AG08395 (cell line): ENCODE measurements at places on chromosomes 6 and 20.
A peak's percentile ranks its signal among the peaks of the same experiment; 100 is the strongest.

DNA sequence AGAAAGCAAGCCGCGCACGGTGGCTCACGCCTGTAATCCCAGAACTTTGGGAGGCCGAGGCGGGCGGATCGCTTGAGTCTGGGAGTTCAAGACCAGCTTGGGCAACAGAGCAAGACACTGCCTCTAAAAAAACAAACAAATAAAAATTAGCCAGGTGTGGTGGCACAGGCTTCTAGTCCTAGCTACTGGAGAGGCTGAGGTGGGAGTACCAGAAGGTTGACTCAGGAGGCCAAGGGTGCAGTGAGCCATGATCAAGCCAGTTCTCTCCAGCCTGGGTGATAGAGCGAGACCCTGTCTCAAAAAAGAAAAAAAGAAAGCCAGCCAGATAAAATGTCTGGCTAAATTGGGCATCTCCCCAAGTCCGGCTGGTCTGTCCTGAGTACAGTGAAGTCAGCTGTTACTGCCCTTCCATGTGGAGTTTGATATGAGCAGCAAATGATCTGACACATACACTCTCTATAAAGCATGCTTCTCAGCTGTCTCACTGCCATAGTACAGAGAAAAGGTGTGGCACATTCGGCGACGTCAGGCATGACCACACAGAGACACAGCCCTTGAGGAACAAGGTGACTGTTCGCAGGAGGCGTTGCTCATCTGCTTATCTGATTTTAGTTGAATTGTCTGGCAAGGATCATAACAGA lies 13.0 kb downstream of the CD83 start:
- DNase-seq, result no peak

DNA sequence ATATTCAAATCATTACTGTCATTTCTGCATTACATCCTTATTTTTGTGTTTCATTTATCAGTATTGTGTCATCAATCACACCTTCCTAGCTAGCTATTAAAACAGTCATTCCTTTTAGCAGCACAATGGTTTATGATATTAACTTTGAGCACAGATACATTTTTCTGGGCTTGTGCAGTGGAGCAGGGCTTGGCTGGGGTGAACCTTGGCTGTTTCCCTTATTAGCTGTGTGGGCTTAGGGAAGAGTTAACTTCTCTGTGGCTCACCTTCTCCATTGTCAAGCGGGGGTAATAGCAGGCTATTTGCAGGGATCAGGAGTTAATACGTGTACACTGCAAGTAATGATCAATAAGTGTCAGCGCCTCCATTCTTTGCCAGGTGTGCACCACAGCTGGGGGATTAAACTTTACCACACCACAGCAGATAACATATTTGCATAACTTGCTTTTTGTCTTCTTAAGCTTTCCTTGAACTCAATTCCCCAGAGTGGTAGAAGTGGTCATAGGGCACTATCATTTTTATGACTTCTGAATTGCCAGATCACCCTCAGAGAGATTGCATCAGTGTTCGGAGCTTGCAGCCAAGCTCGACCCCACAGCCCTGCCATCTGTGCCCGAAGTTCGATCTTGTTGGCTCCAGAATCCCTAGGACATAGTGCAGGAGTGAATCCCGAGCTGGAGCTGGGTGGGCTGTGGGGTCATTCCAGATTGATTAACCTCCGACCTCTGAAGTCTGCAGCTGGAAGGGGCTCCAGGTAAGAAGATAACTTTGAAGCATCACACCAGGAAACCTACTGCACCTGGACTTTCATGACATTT lies 1.5 kb upstream of the PYGB start:
- DNase-seq, result no peak

- peak; percentile 76 for DNase-seq
Measured at GRCh38 chr20:49541733-49542513, 26.0 kb downstream of the PTGIS start.

DNA sequence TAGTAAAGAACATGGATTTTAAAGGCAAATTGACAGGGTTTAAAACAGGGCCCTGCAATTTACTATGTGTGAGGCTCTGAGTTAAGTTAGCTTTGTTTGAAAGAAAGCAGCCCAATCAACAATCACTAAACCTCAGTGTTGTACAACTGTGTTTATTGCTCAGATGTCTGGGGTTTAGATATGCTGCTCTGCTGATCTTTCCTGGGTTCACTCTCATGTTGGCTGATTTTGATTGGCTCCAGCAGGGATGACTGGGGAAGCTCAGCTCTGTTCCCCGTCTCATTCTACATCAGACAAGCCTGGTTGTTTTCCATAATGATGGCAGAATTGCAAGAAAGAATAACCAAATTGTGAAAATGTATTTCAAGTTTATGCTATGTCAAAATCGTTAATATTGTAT lies 10.9 kb downstream of the C6orf58 start:
- no peak for DNase-seq

DNA sequence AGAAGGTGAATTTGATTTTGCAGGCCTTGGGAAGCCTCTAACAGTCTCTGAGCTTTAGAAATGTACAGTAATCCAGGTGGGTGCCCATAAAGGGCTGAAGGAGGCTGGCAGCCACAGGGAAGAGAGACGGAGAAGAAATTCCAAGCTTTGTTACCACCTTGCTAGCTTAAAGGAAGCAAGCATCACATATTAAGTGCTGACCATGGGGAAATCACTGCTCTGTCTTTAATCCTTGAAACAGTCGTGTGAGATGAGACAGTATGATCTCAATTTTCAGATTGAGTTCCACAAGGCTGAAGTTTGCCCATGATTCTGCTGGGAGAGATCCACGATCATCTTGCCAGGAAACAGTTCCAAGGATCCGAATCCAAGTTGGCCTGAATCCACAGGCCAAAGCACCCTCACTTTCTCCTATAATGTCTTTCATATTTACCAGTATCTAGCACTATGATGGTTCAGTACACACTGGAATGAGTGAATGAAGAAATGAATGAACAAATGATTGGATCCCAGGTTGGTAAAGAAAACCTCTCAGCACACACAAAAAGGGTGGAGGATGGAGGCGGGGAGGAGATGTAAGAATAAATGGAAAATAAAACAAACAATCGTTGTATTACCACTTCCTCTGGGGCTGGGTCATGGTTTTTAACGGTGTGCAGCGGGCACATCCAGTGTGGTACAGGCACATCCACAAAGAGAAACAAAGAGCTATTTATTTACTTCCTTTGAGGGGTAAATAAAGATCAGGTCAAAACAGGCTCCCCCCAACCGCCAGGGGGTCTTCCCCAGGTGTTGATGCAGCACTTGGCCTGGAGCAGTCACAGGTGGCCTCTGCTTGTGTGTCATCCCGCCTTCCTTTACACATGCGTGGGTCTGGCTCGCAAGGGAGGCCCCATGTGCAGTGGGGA lies 28.2 kb upstream of the TAF8 start:
- DNase-seq, result no peak

DNA sequence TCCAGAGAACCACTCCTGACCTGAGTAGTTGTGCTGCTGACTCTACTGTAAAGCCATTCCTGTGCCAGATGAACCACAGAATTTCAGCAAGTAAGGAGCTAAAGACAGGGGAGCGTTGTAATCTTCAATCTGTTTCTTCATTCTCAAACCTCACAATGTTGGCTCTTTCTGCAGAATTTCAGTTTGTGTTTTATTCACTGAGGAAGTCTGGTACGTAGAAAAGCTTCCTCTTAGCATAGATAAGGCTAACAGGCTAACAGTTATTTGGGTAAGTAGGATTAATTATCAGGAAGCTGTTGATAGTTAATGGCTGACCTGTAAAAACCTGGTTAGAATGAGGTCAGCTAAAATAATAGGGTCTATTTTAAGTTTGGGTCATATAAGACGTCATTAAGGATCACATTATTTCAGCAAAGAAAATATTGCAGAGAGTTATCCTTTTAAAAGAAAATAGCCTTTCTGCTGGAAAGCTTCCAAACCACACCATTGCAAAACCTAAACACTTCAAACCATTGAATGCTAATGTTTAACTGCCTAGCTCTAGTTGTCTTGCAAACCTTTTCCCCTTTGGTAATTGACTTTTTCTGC lies 14.1 kb upstream of the TENT5A start:
- peak; percentile 36 for DNase-seq

DNA sequence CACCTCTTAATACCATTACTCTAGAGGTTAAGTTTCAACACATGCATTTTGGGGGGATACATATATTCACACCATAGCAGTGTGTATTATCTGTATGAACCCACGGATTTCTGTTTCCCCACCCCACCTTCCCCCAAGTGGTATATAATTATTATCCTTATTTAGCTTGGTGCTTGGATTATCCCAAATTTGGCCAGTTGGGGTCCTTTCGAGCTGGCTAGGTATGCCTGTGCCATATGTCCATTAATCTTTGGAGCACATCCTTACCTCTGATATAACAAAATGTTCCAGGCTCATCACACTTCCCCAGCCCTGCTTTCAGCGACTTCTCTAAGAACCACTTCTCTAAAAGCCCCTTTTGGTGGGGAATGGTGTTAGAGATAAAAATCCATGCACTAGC lies 118.7 kb upstream of the MLIP start:
- no peak for DNase-seq

GRCh38 chr6:7243179-7243981 lies 69.6 kb downstream of the SSR1 start:
- peak; percentile 79 for DNase-seq

GRCh38 chr6:15436451-15436850 lies 190.6 kb downstream of the JARID2 start:
- DNase-seq, result no peak

DNA sequence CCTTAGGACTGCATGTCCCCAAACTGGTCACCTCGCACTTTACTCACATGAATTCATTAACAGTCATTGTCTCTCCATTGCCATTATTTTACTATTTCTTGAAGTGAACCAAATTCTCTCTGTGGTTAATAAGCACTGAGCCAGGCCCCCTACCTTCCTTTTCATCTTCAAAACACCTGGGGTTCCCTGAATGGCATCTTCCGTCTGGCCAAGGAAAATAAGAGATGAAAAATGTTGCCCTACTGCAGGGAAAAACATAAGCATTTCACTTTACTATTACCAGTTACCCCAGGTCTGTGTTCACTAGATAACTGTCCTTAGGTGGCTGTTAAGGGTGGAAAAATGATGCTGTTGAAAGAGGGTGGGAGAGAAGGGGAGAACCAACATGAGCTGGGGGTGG lies 10.0 kb upstream of the NKX2-2 start:
- DNase-seq, result no peak

GRCh38 chr6:44222486-44223318 lies 693 bp upstream of the SLC29A1 start:
- no peak for DNase-seq

GRCh38 chr6:26401987-26402658 lies at the start of gene BTN3A1:
Gene BTN3A1 (plus strand): TSS chr6:26402275. CDS start chr6:26405564, 3,289 bp downstream.
- DNase-seq, result peak; percentile 75

GRCh38 chr6:148945301-148946021 lies 198.6 kb downstream of the UST start:
- peak; percentile 28 for DNase-seq

- no peak for DNase-seq
Measured at GRCh38 chr6:98514796-98515195, 319.6 kb upstream of the POU3F2 start.

GRCh38 chr6:167267921-167268401 lies 23.2 kb upstream of the UNC93A start:
- no peak for DNase-seq

GRCh38 chr6:80771941-80772340 lies 665.5 kb downstream of the BCKDHB start:
- DNase-seq, result peak; percentile 18

DNA sequence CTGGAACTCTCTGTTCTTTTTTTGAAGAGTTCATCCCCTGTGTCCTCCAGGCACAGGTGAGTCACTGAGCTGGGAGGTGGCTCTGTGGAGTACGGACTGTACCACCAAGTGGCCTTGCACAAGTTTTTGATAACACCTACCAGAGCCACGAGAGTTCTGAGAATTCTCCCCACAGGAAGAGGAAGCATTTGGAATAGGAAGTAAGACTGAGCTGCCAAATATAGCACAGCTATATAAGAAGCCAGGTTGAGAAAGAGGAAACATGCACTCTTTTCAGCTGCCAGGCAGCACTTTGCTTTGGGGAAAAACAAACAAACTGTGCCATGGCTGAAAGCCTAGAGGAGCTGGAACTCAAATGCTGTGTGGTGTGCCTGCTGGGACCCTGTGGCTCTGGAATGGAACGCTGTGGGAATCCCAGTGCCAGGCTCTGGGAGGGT lies 70.8 kb upstream of the RIPOR2 start:
- peak; percentile 39 for DNase-seq

- peak; percentile 45 for DNase-seq
Measured at GRCh38 chr6:70107852-70108629, 194.8 kb downstream of the COL9A1 start.

GRCh38 chr20:38256021-38256420 lies 4.5 kb downstream of the KIAA1755 start:
- no peak for DNase-seq
